Subcutaneous adipose tissue (tissue), 4 donors: ENCODE measurements at places on chromosomes 6 and 20. TPM values are rescaled to one million over a fixed set of nuclear protein-coding genes. Genes with fewer than 3 reads are reported as not detected.

FABP7 gene
- not detected for total RNA-seq

SLC22A16 gene
- total RNA-seq: 2.2 TPM

RSPO3 gene
- 2.6 TPM for total RNA-seq

HLA-B gene
- 1,906 TPM for total RNA-seq

FAM83C gene
- total RNA-seq: not detected

DZANK1 gene
- 0.65 TPM for total RNA-seq

CNBD2 gene
- total RNA-seq: 5.3 TPM

RSPH3 gene
- total RNA-seq: 8.5 TPM

CGAS gene
- total RNA-seq: 3.0 TPM

TMC2 gene
- total RNA-seq: 1.3 TPM

SLC22A2 gene
- total RNA-seq: not detected

TSHZ2 gene
- 40.1 TPM for total RNA-seq

RBM12 gene
- total RNA-seq: 35.4 TPM

CEP250 gene
- total RNA-seq: 23.8 TPM

MAS1 gene
- not detected for total RNA-seq

INSM1 gene
- not detected for total RNA-seq

MYO6 gene
- 27.1 TPM for total RNA-seq

TRDN gene
- total RNA-seq: not detected

ATP9A gene
- total RNA-seq: 82.7 TPM

GRM1 gene
- total RNA-seq: not detected
